Inflammatory macrophage treated with lipopolysaccharide for 4 hours (primary cell): ENCODE measurements at places on chromosomes 13 and 19.

- no peak for DNase-seq
Observed at GRCh38 chr13:66634384-66634783, 595.8 kb downstream of the PCDH9 start.

GRCh38 chr19:17812099-17812498 is 9.2 kb downstream of the INSL3 start:
- no peak for DNase-seq

DNA sequence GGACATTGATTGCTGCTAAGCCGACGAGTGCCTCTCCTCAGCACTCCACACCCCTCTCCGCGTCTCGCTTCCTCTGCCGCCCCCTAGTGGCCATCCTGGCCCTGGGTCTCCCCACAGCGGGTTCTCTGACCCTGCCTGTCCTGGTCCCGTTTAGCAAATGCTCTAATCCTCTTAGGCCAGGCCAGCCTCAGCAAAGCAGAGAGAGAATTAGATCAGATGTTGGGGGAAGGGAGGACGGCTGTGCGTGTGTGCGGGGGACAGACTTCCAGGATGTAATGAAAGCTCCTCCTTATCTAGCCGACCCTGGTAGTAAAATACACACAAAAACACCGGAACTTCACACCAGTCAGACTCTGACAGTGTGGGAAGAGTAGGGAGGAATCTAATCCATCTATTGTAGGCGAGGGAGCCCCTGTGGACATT is 4.5 kb downstream of the TPRX2 start:
- peak; percentile 66 for DNase-seq

GRCh38 chr13:30340331-30341250 is 33.2 kb upstream of the KATNAL1 start:
- DNase-seq, result peak; percentile 39

DNA sequence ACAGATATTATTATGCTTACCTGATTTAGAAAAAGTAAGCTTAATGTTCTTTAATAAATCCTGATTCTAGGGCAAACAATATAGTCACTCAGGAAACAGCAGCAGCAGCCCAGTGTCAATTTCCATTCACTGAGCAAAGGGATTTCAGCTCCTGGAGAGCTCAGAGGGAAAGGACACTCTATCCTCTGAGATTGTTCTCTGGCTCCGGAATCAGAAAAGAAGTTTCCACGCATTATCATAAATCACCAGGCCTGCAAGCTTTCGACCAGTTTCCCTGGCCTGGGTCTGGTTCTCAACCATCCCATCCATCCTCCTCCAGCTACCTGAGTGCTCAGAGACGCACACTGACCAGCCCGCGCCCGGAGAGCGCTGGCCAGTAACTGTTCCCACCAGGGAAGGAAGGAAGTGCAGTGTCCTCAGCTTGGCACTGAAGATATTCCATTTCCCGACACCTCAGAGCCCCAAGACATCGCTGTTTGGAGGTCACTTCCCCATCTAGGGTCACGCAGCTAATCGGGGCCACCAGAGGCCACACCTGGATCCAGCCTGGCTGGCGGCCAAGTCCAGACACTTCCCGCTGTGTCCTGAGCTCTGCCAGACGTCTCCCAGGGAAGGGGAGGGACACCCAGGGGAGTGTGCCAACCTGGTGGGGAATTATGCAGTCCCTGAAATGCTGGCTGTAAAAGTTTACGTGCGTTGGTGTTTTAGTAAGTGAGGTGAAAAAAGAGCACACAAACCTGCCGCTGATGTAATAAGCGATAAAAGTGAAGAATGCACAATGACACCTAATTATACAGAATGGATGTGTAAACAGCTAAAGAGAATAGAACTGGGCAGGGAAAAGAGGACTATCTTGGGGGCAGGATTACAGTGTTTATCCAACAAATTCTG is 29.1 kb downstream of the EPS15L1 start:
- DNase-seq, result no peak

- no peak for DNase-seq
Observed at GRCh38 chr13:111503376-111503775, 182.9 kb downstream of the TEX29 start.

DNA sequence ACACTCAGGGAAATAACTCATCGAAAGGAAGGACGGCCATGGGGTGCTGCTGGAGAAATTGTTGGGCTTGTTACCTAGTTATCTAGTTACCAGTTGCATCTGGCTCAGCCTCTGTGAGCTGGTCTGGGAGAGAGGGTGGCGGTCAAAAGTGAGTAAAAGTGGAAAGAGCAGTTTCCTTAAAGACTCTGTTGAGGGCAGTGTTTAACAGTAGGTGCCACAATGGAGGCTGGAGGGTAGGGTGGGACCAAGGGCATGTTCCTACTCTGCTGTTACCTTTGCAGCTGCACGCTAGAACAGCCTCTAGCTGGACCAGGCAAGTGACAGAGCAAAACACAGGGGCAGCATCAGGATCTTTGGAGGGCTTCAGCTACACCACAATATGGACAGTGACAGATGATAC is 228.8 kb upstream of the STARD13 start:
- DNase-seq, result no peak

- no peak for DNase-seq
Observed at GRCh38 chr19:1354970-1355567, 28.6 kb upstream of the NDUFS7 start.

- no peak for DNase-seq
Observed at GRCh38 chr13:44498969-44499368, 77.2 kb downstream of the TSC22D1 start.

- no peak for DNase-seq
Observed at GRCh38 chr13:110277357-110277975, 29.5 kb downstream of the COL4A1 start.

GRCh38 chr19:42850981-42851717 is 28.4 kb downstream of the PSG1 start:
- DNase-seq, result peak; percentile 19

DNA sequence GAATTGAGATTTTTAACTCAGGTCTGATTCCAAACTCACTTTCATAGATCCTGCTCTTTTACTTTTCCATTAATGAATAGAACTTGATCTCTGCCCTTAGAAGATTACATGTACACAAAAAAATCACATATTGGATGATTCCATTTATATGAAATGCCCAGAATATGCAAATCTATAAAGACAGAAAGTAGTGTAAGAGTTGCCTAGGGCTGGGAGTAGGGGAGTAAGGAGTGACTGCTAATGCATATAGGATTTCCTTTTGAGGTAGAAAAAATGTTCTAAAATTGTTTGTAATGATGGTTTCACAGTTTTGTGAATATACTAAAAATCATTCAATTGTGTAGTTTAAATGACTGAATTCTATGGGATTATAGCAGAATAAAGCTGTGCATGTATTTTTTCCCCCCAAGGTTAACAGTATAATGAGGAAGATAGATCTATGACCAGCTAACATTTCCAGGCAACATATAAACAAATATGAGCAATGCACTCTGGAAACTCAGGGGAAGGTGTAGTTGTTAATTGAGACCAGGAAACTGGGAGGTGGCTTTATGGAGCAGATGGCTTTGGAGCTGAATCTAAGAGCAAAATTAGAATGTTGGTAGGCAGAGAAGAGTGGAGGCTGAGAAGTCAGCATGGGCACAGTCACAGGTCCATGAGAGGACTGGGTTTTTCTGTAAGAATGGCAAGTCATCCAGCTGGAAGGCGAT is 41.4 kb downstream of the LACC1 start:
- no peak for DNase-seq

DNA sequence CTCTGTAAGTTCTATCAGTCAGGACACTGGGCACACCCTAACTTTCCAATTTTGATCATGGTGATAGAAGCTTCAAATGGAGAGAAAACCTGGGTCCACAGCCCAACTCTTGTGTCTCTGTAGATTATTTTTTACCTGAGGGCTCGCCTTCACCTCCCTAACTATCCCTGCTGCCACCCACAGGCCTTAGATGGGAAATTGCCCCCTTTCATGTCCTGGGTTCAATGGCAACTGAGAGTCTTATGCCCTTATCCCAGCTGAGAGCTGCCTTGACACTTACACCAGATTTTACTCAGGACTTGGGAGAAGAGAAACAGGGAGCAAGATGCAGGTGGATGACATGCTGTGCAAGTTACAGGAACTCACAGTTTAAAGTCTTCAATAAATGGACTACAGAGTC is 81.7 kb downstream of the RAP2A start:
- DNase-seq, result no peak

DNA sequence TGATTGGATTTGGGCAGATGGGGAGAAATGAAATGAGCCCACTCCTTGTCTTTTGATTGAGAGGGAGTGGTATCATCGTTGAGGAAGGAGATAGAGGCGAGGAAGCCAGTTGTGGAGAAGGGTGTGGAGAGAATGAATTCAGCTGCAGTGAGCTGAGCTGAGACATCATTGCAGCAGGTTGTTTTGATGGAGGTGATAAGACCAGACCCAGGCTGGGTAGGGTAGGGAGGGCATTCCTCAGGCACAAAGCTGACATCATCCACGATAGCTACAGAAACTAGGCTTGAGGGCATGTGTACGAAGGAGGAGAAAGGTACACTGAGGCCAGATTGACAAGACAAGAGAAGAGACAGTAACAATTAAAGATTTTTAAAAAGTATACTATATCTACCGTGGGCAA is 1500.9 kb upstream of the SLC10A2 start:
- no peak for DNase-seq

DNA sequence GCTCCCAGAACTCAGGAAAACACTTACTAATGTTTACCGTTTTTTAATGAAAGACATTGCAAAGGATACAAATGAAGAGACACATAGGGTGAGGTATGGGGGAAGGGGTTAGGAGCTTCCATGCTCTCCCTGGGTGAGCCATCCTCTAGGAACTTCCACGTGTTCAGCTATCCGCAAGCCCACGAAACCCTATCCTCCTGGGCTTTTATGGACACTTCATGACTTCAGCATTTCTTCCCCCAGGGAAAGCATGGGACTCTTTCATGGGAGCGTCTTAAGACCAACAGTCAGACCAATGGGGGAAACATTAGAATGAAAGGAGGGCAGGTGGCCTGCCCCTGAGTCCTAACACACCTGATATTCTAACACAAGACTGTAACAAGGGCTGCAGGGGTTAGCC is 6.6 kb upstream of the ESD start:
- no peak for DNase-seq

DNA sequence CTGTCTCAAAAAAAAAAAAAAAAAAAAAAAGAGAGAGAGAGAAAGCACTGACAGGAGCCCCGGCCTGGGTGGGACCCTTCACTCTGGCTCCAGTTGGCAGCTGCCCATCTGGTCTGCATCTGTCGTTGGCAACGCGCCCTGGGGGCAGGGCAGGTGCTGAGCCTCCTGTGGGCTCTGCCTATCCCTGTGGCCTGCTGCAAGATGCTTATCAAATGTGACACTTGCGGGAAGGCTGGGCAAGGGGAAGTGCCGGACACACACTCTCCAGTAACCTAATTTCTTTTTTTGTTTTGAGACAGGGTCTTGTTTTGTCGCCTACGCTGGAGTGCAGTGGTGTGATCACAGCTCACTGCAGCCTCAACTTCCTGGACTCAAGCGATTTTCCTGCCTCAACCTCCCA is 10.7 kb upstream of the KPTN start:
- DNase-seq, result no peak

- no peak for DNase-seq
Observed at GRCh38 chr19:34654796-34655195, 22.2 kb downstream of the SCGB2B2 start.

DNA sequence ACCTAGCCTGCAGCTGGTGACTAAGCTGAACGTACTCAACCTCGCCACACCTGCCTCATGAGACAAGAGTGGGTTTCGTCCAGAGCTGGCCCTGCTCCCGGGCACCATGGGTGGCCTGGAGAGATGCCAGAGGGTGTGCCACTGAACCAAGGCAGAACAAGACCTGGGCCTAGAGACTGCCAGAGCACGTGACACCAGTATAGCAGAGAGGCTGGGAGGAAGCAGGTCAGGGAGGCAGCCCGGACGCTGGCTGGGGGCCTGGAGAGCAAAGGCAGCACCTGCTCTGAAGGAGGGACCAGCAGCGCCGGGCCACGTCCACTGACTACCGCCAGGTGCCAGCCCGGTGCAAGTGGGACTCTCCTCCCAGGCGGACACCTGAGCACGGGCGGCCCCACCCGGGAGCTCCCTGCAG is 7.3 kb upstream of the C13orf46 start:
- DNase-seq, result no peak

DNA sequence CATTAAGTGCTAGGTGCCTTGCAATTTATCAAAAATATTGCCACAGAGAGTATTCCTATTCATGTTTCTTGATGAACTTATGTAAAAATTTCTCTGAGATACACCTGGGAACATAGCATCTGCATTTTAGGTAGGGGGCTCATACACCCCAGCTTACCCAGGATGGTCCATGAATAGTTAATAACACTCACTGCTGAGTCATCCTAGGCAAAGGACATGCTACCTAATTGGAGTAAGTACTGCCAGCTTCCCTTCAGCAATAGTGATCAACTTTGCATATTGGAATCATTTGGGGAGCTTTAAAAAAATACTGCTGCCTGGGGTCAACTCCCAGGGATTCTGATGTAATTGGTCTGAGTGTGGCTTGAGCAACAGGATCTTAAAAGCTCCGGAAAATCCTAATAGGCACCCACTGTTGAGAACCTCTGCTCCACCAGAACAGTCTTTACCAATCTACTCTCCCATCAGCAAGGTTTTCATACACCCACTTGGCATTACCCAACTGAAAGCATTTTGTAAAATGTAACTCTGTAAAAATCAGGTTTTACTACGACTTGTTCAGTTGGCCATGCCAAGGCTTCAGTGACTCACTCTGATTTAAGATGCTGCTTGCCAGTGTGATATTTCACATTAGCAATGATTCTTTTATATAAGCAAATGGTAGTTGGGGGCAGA is 67.2 kb upstream of the FNDC3A start:
- DNase-seq, result peak; percentile 30

DNA sequence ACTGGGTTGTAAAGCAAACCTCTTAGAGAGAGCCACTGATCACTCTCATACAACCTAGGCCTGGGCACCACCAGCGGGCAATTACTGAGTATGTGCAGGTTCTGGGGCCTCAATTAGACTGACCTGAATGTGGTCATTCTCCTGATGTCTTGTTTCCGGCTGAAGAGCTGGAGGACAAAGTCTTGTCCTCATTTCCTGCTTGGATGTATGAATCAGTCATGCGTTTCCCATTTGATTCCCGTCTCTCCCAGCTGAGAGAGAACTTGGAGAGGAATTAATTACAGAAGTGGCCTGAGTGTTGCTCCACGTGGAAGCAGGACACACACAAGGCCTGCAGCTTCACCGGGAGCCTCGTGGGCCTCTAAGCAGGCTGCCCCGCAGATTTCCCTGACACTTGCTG is 799.3 kb upstream of the ARGLU1 start:
- no peak for DNase-seq

DNA sequence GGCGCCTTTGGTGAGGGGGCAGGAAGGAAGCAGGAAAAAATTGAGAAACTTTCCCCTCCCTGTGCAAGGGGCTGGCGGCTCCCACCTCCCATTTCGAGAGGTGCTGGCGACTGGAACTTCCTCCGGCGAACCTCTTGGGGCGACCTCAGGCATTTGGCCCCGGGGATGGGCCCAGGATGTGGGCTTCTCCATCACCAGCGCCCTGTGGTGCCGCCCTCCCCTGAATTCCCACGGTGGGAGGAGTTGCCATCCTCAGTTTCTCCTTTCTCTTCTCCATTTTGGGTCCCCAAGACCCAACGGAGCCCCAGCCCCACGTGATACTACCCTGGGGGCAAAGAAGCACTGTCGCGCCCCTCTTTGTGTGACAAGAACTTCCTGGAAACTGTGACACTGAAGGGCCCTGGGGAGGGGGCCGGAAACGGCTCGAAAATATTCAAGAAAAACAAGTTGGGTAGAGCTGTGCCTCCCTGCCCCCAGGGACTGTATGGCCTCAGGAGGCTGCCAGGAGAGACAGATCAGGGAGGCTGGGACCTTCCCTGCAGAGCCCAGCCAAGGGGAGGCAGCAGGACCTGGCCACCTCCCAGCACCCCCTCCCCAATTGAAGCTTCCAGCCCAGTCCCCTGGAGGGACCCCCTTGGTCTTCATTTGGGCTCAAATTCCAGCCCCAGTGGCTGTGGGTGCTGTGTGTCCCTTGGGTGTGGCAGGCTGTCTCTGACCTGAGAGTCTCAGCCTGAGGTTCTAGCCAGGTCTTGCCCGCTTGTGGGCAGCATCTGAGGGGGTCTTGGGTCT is 16.2 kb upstream of the AP1M2 start:
- DNase-seq, result peak; percentile 23
